NCI-H1930 (cell line): ENCODE measurements at places on chromosomes 1 and 21.
A peak's percentile ranks its signal among the peaks of the same experiment; 100 is the strongest.

- no peak for DNase-seq
These were observed 49.0 kb downstream of the JAK1 start for GRCh38 chr1:64917328-64917861.

DNA sequence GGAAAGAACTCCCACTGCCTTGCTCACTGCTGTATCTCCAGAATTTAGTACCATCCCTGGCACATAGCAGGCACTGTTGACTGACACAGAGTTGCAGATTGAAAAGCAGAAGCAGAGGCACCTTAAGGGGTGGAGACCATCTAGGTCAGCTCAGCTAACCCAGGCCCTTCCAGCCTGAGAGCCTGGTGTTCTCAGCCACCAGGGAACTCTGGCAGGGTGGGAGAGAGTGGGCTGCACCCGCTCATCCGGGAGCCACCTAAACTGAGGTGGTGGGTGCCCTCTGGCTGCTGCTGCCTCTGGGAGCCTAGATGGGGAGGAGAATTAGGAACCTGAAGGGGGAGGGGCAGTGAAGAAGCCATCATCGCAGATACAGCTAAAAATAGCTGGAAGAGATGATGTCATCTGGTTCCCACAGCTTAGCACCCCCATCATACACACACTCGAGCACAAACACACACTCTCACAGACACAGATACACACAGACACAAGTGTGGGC, 1.5 kb upstream of the TSPAN1 start:
- DNase-seq = no peak

GRCh38 chr1:160723332-160723731, 11.7 kb upstream of the CD48 start:
- DNase-seq = no peak

- no peak for DNase-seq
These were observed 182.3 kb downstream of the SDCCAG8 start for GRCh38 chr1:243438146-243438545.

- DNase-seq = no peak
These were observed 150.1 kb upstream of the ZNF644 start for GRCh38 chr1:91171898-91172297.

DNA sequence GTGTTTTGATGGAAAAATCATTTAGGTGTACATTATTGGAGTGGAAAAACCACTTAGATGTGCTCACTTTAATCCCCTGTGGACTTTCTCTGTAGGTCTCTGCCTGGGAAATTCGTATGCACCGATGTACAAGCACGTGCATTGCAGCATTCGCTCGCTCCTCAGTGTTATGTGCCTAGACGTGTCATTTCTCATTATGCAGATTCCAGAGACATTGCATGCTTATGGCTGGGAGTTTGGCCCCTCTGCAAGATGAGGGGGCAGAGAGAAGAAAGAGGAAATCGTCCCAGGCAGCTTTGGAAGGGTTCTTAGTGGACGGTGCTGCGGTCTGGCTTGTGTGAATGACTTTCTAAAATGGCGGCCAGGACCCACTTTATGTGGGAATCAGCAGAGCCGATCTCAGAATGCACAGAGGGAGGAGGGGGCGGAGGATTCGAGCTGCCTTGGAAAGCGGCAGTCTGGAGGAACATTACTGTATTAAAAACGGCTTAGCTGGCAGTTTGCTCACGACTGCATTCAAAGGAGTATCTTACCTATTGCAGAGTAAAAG, 2.3 kb downstream of the SPEN start:
- DNase-seq = peak; percentile 64

DNA sequence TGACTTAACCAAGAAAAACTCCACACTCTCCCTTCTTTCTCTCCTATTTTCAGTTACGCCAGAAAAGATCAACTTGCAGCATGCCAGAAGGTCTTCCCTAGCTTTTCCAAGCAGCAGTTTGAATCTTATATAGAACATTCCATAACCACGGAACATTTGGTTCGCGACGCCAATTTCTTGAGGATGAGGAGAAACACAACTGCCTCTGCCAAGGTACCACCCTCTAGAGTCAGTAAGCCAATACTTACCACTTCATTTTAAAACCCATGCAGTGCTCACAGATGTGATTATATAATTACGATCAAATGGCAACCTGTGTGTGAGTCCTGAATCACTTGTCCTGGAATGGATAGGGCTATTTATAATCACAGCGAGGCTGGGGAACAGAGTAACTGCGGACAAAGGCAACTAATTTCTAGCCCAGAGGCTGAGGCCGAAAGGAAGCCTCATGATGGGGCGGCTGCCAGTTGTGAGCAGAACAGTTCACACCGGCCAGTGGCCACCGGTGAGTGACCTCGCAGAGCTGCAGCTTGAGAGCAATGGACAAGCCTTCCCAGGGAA, 43.2 kb upstream of the BACE2 start:
- no peak for DNase-seq

DNA sequence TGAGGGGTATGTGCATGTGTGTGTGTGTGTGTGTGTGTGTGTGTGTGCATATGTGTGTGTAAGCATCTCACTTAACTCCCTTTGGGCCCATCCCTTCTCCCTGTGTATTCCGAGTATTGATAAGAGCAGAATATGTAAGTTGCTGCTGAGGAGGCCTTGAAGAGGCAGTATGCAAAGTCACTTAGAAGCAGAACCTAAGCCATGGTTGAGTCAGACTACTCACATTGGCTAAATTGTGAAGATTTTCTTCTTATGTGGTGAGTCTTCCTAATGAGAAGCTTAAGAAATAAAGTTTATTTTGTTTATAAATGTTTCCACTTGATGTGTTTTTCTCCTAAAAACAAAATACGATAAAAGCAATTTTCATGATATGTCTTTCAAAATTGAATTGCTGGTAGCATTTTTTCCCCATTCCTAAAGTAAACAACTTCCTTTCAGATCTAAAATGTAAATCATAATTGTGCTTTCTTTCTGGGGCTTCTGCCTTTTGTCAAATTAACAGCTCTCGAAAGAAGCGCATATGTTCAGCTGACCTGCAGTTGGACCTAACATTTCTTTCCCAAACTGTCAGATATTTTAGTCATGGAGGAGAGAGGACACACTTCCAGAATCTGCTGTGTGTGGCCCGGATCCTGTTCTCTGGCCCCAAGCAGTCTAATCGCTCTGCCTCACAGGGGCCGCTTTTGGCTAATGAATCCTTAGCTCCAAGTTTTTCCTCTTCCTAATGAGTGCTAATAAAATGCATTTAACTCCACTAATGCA, 284.0 kb downstream of the DUSP10 start:
- no peak for DNase-seq

DNA sequence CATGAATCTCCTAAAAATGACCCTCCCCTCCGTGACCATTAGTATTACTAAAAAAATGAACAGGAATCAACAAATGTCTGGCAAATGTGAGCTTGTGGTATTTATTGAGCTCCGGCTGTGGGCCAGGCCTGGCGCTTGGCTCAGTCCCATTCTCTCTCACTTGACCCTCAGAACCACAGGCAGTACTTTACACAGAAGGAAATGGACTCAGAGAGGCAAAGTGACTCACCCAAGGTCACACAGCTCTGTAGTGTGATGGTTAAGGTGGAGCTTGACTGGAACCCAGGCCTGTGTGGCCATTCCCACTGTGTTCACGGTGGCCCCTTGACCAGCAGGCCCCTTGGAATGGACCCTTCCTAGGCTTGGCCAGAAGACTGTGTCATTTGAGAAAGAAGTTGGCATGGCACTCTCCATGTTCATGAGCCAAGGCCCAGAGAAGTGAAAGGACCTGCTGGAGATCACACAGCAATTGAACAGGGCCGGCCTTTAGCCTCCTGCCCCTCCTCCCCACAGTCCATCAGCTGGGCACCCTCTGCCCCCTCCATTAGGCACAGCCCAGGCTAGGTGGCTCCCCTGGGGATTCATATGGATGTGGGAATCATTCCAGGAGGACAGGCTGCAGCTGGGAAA, 32.1 kb downstream of the FAM151A start:
- no peak for DNase-seq
